ENCODE measurements at places on chromosomes 1 and 21.
A peak's percentile ranks its signal among the peaks of the same experiment; 100 is the strongest.

DNA sequence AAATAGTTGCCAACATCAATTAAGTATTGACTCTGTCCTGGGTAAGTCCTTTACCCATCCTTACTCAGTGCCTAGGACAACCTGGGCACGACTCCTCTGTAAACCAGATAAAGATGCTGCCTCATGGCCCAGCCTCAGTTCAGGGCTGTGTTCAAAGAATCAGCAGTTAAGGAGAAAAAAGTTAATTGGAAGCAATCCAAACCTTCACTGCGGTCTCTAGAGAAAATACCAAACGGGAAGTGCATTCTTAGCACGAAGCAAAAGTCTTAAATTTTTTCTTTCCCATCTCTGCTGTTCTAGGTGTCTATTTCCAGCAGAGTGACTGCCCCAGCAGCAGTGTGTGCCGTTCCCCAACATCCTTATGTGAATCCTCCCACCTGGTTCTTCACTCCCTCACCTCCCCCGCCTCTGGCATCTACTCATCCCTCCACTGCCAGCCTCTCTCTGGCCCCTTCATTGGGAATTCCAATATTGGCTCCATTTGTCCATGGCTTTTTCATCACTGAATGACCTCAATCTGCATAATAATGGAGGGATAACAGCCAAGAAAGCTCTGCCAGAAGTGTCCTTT lies 23.2 kb downstream of the KANK4 start:
- no peak for DNase-seq

DNA sequence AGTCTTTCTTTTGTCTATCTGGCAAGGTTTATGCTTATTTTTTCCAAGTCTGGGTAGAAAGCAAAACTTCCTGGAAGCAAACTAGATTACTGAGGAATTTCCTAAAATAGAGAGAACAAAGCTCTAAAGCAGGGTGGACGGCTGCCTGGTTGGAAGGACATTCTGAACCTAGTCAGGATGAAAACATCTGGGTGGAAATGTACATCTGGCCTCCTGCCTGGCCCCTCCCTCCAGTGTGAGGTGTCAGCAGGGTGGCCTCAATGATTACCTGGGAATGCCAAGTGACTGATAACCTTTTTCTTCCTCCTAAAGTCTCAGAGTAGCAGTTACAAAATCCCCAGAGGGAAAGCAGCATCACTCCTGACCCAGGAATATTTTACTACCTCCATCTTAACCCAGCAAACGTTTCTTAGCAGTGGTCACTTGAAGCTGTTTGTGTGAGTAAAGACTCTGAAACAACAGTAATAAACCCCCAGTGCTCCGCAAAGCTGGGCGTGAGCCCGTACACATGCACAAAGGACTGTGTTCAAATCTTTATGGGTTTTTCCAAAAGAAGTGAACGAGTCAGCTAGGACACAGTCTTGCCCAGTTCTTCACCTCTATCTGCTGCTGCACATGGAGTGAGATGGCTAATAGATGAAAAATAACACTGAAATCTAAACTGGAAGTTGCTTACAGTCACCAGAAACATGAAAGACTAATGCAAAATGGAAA lies 18.9 kb downstream of the ANGPTL7 start:
- DNase-seq: no peak

DNA sequence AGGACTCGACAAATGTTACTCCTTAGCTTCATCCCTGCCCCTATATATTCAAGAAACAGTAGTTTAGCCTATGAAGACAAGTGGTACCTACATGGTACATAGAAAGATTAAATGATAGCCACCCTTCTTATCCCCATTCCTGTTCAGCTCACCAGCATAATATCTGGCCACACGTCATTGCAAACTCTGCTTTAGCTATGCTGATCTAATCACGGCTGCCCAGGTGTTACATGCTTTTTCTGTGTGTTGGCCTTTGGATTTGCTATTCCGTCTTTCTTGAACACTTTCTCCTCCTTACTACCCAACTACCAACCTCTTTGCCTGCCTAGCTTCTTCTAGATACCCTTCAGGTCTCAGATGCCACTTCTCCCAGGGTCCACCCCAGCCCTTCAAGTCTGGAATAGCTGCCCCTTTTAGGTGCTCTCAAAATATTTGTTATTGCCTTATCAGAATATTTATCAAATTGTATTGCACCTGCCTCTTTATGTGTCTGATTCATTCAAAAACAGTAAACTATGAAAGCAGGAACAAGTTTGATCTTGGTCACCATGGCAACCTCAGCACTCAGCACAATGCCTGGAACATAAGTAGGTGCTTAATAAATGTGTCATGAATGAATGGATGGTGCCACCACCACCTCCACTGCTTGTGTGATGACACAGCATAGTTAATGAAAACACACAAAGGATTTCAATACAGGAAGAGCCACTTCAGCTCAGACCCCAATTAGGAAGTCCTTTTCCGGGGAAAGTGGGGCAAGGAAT lies 11.4 kb upstream of the DNASE2B start:
- no peak for DNase-seq

GRCh38 chr1:223763881-223764280 lies 51.5 kb downstream of the CAPN2 start:
- no peak for DNase-seq

GRCh38 chr21:44695641-44696040 lies 1.3 kb upstream of the KRTAP10-12 start:
- DNase-seq: no peak

- no peak for DNase-seq
Measured at GRCh38 chr1:9671377-9672140, 20.0 kb downstream of the PIK3CD start.

DNA sequence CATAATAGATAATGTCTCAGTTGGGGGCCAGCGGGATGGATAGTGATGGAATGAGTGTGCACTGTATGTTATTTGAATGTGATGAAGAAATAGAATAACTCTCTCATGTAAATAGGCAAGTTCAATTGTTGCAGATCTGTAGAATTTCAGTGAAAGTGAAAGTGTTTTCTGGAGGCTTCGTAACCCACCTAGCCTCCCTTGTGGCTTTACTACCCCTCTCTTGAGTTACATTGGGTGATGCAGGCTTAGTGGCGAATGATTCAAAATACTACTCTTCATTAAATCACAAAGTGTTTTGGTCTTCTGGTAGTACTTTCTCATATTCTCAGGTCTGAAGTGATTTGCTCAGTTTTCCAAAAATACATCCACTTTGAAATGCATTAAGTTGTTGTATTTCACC lies 411.9 kb downstream of the ZP4 start:
- DNase-seq: no peak

- DNase-seq: no peak
Measured at GRCh38 chr1:177383715-177384114, 213.0 kb downstream of the BRINP2 start.

DNA sequence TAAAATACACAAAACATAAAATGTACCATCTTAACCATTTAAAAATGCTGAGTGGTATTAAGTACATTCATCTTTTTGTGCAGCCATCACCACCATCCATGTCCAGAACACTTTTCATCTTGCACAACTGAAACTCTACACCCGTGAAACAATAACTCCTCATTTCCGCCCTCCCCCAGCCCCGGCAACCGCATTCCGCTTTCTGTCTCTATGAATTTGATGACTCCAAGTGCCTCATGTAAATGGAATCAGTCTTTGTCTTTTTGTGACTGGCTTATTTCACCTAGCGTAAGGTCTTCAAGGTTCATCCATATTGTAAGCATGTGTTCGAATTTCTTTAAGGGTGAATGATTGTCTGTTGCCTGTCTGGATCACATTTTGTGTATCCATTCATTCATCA lies 37.2 kb downstream of the SCCPDH start:
- no peak for DNase-seq

- no peak for DNase-seq
Measured at GRCh38 chr1:77639557-77640069, 42.8 kb downstream of the ZZZ3 start.

DNA sequence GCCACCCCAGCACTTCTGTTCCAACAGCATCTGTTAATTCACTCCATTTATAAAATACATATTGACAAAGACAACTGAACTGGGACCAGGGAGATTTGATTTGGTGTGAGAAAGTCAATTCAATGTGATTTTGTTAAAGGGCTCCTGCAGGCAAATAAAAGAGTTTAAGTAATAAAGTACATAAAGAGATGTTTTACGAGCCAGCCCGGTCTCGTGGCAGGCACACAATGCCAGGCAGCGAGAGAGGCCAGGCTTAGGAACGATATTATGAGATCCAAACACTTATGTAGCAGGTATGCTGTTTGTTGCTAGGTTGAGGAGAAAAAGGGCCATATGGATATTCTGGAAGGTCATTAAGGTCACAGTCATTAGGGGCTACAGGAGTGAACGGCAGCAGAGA lies 227.1 kb downstream of the KCTD3 start:
- DNase-seq: no peak

GRCh38 chr1:4256351-4256750 lies 356.3 kb upstream of the C1orf174 start:
- DNase-seq: no peak

DNA sequence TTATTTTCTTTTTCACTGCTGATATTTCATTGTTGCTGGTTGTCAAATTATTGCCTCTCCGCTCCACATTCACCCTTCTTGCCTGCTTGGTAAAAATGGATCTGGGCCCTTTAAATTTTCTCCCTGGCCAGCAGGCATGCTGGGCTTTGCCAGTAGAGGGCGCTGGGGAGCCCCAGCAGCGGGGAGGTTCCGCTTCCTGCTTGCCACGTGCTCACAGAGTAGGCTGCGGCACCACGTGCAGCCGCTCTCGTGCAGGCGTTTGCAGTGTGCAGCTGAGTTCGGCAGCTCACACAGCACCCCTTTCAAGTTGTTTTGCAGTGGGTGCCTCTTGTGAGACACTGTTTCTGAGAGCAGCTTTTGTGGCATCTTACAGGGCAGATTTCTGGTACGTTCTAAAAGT lies at the start of gene ACTL8:
TSS of gene ACTL8 (plus strand) at position 214 of the 400 bp plus-strand sequence. CDS start 67,676 bp downstream, outside the sequence.
- no peak for DNase-seq

- DNase-seq: peak; percentile 36
Measured at GRCh38 chr1:22131875-22132486, 10.9 kb downstream of the WNT4 start.

- no peak for DNase-seq
Measured at GRCh38 chr1:36803868-36804570, 230.3 kb downstream of the GRIK3 start.

- peak; percentile 49 for DNase-seq
Measured at GRCh38 chr1:221829327-221830015, 87.6 kb upstream of the DUSP10 start.

DNA sequence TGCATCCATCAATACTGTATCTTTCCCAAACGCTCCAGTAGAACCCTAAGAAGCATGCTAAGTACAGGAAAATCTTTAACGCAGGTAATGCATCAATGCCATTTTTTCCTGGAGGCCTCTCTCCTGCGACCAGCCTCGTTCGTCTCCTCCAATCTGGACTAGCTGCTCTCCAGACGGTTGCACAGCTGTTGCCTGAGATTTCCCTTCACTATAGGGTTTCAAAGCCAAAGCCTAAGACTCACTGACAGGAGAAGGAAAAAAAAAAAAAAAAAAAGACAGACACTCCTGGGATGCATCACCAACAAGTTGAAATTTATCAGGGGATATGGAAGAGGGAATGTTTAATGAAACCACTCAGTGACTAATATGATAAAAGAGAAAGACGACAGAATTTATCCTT lies 93.0 kb downstream of the APP start:
- DNase-seq: no peak

- DNase-seq: no peak
Measured at GRCh38 chr1:153698923-153699714, 20.6 kb downstream of the NPR1 start.

DNA sequence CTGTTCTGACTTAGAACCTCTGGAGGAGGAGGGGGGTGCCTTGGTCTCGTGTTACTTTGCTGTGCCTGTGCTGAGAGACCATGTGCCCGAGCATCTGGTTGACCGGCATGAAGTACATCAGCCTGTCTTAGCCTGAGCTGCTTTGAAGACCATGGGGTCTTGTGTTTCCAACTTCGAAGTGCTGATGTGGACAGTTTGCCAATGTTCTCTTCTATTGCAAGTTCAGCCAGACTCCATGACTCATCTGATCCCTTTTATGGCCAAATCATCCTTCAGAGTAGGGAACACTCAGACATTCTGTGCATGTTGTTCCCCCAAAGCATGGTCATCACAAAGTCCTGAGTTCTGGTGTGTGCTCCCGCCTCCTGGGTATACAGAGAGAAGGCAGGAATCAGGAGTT lies 6.0 kb upstream of the PLA2G2C start:
- no peak for DNase-seq

- DNase-seq: no peak
Measured at GRCh38 chr1:216045400-216045799, 377.8 kb downstream of the USH2A start.

- DNase-seq: no peak
Measured at GRCh38 chr1:22031214-22031962, 21.1 kb upstream of the CDC42 start.

GRCh38 chr1:224109981-224110380 lies 3.9 kb upstream of the FBXO28 start:
- no peak for DNase-seq

GRCh38 chr1:39926343-39926793 lies 24.7 kb upstream of the MYCL start:
- no peak for DNase-seq

DNA sequence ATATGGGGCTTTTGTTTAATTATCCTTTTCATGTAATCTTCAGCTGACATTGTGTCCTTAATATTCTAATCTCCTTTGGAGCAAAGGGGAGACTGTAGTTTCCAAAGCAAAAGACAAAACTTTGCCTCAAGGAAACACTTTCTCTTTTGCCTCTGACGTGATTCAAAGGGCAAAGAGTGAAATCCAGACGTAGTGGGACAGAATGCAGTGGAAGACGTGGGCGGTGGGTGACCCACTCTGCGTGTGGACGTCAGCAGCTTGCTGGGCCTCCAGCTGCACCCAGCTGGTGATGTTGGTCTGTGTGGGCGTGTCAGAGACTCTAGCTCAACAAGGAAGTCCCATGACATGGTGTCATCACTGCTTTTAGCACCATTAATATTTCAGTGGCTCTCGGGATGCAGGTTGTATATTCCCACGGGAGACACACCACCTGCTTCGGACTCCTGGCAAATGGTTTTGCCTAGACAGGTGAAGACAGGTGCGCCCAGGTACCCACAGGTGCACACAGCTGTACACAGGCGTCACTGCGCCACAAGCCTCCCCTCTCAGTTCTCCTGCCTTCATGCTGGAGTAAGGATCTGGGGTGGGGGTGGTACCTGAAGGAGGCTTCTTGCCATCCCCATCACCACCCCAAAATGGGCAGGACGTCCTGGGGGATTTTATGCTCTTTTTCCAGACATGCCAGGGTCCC lies 292.1 kb upstream of the VAMP3 start:
- no peak for DNase-seq

Measured in activated gamma-delta T cell treated with Interleukin-2 at 50 U/mL for 16 hours (primary cell).